Right lobe of liver (tissue), 6 donors: ENCODE measurements at places on chromosomes 1 and 21. TPM values are rescaled to one million over a fixed set of nuclear protein-coding genes. Genes with fewer than 3 reads are reported as not detected.

TENT5C gene
- total RNA-seq: 6.9 TPM

DNA sequence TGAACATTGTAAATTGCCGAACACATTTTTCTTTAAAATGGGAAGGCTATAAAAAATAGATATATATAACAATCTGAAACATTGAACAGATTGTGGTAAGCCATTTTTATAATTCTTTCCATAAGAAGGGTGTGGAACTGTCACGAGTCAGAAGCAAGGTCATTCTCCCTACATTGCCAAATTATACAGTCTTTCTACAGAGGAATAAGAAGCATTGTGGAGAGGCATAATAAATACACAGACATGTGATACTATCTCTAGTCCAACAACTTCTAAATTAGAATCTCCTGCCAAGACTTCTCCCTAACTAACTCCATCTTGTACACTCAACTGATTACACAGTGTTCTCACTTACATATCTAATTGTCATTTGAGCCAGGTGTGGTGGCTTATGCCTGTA lies 227.9 kb downstream of the CENPF start:
- no peaks in the 10 kb centered on the region for H3K4me1 ChIP-seq
- H3K4me3 ChIP-seq: no peak overlapping the region
- no peak for DNase-seq

DNA sequence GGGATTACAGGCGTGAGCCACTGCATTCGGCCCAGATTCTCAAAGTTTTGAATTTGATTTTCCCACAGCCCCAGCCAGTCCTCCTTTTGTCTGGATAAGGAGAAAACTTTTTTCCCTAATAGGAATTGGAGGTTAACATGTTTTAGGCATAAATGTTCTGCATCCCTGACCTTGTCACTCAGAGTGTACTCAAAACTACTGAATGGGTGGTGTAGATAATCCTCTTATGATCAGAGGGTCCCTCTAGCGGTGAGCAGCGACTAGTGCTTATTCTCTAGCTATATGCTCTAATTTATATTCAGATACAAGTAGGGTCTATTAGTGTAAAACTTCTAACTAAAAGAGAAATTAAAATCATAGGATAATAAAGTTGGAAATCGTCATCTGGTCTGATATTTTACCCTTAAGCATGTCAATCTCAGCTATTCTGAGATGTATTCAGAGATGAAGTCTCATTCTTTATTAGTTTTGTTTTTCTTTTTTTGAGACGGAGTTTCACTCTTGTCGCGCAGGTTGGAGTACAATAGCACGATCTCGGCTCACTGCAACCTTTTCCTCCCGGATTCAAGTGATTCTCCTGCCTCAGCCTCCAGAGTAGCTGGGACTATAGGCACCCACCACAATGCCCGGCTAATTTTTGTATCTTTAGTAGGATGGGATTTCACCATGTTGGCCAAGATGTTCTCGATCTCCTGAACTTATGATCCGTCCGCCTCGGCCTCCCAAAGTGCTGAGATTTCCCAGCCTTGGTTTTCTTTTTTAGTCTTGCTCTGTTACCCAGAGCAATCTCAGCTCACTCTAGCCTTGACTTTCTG lies 2.7 kb upstream of the PSMD4 start:
- no peak overlapping the region for H3K4me3 ChIP-seq
- H3K27ac ChIP-seq: no peak overlapping the region
- H3K36me3 ChIP-seq: peaks cover 7% of the 10 kb centered on the region
- H3K4me1 ChIP-seq: no peaks in the 10 kb centered on the region

GRCh38 chr1:23967871-23968270 lies 8.2 kb downstream of the PNRC2 start:
- no peaks in the 10 kb centered on the region for H3K4me1 ChIP-seq
- H3K36me3 ChIP-seq: no peaks in the 10 kb centered on the region
- no peak for DNase-seq
- H3K4me3 ChIP-seq: no peak overlapping the region

VCAM1 gene
- 2.5 TPM for total RNA-seq

DNA sequence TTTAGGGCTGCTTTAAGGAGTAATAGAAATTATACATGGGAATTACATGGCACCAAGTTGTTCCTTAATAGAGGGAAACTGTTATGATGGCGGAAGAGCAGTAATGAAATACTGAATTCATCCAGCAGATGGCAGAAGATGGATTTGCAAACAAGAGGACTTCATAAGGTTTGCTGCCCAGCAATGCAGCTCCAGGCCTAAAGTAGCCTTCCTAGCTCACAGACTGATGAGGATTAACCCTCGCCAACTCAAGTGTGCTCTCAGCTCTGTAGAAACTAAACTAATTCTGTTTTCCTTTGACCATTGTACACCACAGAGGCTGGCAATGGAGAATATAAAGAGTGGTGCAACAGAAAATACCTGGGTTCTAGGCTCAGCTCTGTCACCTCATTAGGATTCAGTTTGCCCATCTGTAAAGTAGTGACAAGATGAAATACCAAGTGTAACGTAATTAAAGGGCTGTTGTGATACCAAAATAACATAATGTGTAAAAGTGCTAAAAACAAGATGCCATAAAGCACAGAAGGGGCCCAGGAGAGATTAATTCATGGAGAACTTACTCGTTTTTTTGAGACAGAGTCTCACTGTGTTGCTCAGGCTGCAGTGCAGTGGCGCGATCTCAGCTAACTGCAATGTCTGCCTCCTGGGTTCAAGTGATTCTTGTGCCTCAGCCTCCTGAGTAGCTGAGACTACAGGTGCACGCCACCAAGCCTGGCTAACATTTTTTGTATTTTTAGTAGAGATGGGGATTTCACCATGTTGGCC lies 102.4 kb upstream of the SERBP1 start:
- H3K27ac ChIP-seq: peak overlapping the region; percentile 59
- no peaks in the 10 kb centered on the region for H3K27me3 ChIP-seq
- no peak for DNase-seq
- H3K4me3 ChIP-seq: no peak overlapping the region
- H3K36me3 ChIP-seq: no peaks in the 10 kb centered on the region
- no peaks in the 10 kb centered on the region for H3K4me1 ChIP-seq

DNA sequence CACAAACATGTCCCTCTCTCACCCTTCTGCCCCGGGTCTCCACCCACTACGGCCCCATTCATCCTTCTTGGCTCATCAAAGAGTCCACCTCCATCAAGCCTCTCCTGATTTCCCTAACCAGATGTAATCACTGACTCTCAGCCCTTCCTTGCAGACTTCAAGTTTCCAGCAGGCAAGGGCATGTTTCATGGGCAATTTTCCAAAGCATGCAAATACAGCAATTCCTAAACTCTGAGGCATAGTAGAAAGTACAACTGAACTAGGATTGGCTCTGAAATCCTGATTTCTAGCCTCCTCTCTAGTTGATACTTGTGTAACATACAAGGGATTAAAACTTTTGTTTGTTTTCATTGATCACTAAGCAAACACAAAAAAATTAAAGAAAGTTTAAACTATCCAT lies 109.1 kb upstream of the GADD45A start:
- H3K27me3 ChIP-seq: no peaks in the 10 kb centered on the region
- no peaks in the 10 kb centered on the region for H3K36me3 ChIP-seq
- no peak overlapping the region for H3K4me3 ChIP-seq
- peaks cover 54% of the 10 kb centered on the region for H3K4me1 ChIP-seq

THEMIS2 gene
- total RNA-seq: 3.3 TPM

ASTN1 gene
- total RNA-seq: 0.09 TPM

DNA sequence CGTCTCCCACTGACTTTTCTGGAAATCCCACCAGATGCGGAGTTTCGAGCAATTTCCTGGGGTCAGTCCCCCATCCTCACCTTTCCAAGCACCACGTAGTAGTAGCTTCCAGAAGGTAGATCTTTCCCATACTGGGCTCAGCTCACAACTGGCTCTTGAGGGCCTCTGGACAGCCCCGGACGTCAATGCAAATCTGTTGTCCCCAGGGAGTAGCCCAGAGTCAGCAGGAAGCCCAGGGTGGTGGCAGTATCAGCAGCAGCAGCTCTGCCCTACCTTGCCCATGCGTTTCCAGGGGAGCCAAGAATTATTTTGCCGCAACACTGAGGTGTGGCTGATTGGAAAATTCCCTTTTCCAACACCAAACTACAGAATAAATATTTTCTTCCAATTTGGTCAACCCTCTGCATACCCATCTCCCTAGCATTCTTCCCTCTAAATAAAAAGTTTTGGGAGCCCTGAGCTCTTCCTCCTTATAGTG lies 70.3 kb downstream of the CD46 start:
- peaks cover 25% of the 10 kb centered on the region for H3K36me3 ChIP-seq
- peaks cover 40% of the 10 kb centered on the region for H3K4me1 ChIP-seq
- H3K4me3 ChIP-seq: peak overlapping the region; percentile 52
- H3K27ac ChIP-seq: peak overlapping the region; percentile 97
- DNase-seq: no peak

GRCh38 chr1:51714374-51715019 lies 97.6 kb downstream of the OSBPL9 start:
- H3K4me1 ChIP-seq: no peaks in the 10 kb centered on the region
- H3K27me3 ChIP-seq: no peaks in the 10 kb centered on the region
- DNase-seq: no peak
- H3K4me3 ChIP-seq: no peak overlapping the region

DMBX1 gene
- not detected for total RNA-seq

OLFM3 gene
- total RNA-seq: not detected

DNA sequence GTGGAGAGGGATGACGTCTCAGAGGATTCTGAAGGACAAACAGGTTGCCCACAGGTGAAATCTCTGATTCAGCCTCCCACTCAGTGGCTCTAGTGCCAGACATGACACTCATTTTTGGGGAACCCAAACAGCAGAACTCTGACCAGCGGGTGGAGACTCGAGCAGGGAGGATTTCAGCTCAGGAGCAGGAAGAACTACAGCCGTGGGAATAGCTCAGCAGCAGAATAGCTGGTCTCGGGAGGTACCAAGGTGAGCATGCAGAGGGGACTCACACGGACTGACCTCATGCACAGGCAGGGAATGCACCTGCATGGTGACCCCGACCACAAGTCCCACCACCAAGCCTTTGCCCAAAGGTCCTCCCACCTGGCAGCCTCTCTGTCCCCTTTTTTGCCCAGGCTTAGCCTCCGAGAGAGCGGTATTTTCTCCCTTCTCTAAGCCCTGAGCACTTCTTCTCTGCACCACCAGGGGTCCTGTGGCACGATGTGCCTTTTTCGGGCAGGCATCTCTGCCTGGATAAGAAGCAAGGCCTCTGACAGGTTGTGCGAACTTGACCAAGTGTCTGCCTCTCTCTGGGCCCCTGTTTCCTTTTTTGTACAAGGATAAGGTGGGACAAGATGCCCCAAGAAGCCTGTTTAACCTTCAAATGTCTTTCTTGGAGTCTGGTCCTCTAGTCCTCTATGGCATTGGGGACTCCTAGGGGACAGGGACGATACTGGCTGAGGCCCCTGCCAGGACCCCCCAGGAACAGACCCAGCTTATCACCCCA lies 8.8 kb upstream of the FGR start:
- no peaks in the 10 kb centered on the region for H3K4me1 ChIP-seq
- no peak for DNase-seq
- no peak overlapping the region for H3K4me3 ChIP-seq
- no peak overlapping the region for H3K27ac ChIP-seq
- no peaks in the 10 kb centered on the region for H3K27me3 ChIP-seq
- H3K36me3 ChIP-seq: no peaks in the 10 kb centered on the region

- H3K27ac ChIP-seq: no peak overlapping the region
- no peaks in the 10 kb centered on the region for H3K36me3 ChIP-seq
These were observed 79.8 kb upstream of the ROR1 start for GRCh38 chr1:63693944-63694571.

TSPEAR gene
- total RNA-seq: not detected

DNA sequence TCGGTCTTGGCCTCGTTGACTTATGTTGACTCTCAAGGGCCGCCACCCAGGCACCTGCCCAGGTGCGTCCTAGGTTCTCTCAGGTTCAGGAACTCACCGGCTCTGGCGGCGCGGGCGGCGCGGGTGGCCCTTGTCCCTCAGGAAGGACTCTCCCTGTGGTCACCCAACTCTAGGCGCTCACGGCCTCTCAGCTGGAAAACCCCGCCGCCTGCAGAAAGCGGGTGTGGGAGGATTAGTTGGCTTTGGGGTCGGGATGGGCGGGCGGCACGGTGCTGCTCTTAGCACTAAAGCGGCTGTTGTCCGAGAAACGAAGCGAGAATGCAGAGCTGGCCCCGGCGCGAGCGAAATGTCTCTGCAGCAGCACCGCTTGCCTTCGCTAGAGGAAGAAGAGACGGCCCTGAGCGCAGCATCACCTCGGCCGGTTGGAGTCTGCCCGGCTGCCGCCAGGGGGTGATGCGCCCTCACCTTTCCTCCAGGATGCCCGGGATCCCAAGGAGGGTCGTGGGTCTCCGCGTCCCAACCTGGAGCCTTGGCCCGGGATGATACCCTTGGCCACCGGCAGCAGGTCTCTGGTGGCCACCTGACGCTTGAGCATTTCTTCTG lies 8.1 kb upstream of the TADA1 start:
- no peak overlapping the region for H3K4me3 ChIP-seq
- no peaks in the 10 kb centered on the region for H3K4me1 ChIP-seq
- no peaks in the 10 kb centered on the region for H3K27me3 ChIP-seq
- H3K27ac ChIP-seq: no peak overlapping the region

USF1 gene
- 34.3 TPM for total RNA-seq

DNA sequence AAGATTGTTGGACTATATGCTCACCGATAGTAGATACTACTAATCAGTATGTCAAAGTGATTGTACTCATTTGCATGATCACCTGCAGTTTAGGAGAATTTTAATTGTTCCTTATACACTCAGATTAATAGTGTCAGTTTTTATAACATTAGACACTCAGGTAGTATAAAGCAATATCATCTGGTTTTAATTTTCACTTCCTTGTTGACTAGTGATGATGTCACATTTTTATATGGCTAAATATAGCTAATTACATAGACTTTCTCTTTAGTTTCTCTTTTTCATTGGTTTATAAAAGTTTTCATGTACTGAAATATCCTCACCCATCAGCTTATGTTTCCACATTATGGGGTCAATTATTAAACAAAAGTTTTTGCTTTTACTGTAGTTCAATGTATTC lies 1332.4 kb upstream of the ADGRL2 start:
- H3K36me3 ChIP-seq: no peaks in the 10 kb centered on the region
- H3K27me3 ChIP-seq: no peaks in the 10 kb centered on the region
- no peak for DNase-seq
- H3K4me3 ChIP-seq: no peak overlapping the region
- no peaks in the 10 kb centered on the region for H3K4me1 ChIP-seq
